Stimulated activated CD4-positive, alpha-beta T cell treated with anti-CD3 and anti-CD28 coated beads, Interleukin-4, amount 100 ng/mL, for 24 hours (primary cell): ENCODE measurements at places on chromosomes 7 and 10.

DNA sequence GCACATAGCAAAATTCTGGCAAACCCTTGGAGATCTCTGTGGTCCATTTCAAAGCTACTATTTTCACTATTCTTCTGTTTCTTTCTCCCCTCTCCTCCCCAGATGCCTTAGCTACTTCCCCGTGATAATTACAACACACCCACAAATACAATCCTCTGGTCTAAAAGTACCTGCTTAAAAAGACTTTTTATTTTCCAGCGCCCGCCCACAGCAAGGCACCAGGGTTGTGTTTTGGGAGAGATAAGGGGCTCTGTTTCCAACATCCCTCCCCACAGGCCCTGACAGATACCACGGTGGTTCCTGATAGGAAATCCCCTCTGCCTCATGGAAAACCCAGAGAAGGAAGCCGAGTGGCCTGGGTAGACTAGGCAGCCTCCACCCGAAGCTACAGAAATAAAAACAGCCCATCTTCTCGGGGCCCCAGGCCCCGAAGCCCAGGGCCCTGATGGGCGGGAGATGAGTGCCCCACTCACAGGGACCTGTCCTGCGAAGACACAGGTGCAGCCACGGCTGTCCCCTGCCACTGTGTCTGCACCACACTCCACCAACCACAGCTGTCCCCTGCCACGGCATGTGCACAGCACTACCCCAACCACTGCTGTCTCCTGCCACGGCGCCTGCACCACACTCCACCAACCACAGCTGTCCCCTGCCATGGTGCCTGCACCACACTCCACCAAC lies 19.7 kb downstream of the CALML5 start:
- DNase-seq, result no peak

DNA sequence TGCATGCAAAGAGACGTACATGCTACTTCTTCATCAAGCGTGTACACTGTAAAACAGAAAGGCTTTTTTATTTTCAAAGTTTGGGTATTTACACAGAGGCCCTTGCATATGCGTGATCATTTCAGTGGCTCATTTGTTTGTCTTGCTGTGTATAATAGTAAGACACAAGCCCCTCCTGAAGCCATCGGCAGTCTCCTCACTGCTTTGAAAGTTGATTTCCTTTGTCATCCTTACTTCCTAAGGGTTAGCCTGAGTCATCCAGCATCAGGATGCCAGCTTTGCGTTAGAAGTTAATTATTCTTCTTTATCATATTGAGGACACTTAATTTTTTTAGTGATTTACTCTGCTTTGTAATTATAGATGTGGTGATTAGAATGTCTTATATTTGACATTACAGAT lies 72.5 kb upstream of the CTBP2 start:
- DNase-seq, result no peak

- no peak for DNase-seq
Measured at GRCh38 chr7:43747328-43748105, 11.0 kb upstream of the BLVRA start.

GRCh38 chr7:66921396-66921917 lies 432 bp downstream of the TMEM248 start:
- peak; percentile 20 for DNase-seq

DNA sequence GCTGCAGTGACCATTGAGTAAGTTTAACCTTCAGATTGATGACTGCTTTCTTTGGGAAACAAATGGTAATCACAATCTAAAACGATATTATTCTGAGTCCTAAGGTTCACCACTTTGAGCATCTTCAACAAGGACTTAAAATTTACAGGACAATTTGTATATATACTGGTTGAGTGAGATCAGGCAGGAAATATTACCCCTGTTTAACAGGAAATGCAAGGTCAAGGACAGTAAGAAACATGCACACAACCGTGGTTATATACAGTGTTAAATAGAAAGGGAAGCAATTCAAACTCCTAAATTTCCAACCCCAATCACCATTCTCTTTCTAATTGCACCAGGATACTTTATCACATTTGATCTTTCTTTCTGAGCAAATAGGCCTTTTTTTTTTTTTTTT lies 96.1 kb downstream of the ZNF277 start:
- no peak for DNase-seq

GRCh38 chr10:90399782-90400181 lies 458.1 kb downstream of the HTR7 start:
- DNase-seq, result no peak

- DNase-seq, result no peak
Measured at GRCh38 chr7:133730360-133730759, 396.8 kb upstream of the LRGUK start.

GRCh38 chr7:156578978-156579430 lies 61.6 kb upstream of the RNF32 start:
- no peak for DNase-seq

GRCh38 chr7:139495580-139496125 lies 12.2 kb upstream of the KLRG2 start:
- DNase-seq, result no peak

DNA sequence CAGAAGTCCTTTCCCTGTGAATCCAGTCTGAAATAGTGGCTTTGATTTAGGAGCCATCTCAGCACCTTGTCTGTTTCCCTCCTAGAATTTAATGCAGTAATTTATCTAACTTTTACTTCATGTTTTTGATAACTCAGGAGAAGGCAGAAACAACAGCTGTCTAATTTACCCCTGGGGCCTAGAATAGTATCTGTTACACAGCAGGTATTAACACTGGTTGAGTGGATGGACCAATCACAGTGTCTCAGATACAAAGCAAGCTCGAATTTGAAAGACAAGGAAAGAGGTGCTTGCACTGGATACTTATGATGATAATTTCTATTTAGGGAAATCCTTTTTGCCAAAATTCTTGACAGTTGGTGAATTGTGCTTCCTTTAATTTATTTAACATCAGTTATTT lies 23.4 kb downstream of the CHRM2 start:
- no peak for DNase-seq

- no peak for DNase-seq
Measured at GRCh38 chr7:47690902-47691558, 109.1 kb upstream of the TNS3 start.

DNA sequence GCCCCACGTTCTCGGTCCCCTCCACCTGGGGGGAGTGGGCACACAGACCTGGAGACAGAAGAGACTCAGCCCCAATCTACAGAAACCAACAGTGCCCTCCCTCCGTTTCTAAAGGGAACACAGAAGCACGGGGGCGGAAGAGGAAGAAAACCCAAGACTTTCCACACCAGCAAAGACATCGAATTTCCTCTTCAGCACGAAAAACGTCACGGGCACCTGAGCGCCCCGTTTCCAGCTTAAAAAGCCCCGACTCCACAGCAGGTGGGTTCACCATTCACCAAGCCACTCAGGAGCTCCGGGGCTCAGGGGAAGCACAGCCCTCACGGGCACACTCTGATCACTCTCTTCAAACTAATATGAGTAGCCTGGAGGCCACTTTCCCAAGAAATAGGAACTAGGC lies 19.6 kb downstream of the NUDT1 start:
- no peak for DNase-seq

- DNase-seq, result peak; percentile 18
Measured at GRCh38 chr10:69957886-69958555, 94.6 kb upstream of the MACROH2A2 start.

GRCh38 chr7:26841003-26841739 lies 23.2 kb downstream of the SKAP2 start:
- DNase-seq, result no peak

DNA sequence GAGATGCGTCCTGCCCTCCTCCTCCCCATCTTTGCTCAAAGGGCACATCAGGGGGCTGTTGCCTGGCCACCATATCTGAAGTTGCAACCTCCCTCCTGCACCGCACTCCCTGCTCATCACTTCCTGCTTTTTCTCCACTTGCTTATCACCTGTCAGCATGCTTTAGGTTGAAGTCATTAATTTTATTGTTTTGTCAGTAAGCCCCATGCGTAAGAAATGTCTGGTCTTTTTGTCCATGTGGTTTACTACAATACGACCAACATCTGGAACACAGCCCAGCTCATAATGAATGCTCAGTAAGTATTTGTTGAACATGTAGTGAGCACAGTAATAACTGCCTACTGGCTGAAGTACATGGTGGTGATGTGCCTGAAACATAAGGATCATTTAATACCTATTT lies 71.6 kb upstream of the GJD4 start:
- no peak for DNase-seq

DNA sequence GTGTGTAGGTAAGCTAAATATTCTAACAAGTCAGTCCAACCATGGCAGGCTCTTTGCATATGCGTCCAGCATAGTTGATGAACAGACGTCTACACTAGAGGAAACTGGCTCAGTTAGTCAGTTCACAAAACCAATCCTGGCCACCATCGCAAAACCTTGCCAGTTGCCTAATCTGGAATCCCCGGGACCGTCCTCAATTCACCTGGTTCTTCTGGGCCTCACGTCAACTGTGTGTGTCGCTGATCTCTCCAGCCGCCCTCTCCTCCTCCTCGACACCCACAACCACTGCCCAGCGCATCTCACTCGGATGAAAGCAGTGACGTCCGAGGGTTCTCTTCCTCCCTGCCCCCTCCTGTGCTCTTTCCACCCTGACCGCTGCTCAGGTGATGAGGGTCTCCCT lies 217.8 kb upstream of the SH2B2 start:
- DNase-seq, result no peak

DNA sequence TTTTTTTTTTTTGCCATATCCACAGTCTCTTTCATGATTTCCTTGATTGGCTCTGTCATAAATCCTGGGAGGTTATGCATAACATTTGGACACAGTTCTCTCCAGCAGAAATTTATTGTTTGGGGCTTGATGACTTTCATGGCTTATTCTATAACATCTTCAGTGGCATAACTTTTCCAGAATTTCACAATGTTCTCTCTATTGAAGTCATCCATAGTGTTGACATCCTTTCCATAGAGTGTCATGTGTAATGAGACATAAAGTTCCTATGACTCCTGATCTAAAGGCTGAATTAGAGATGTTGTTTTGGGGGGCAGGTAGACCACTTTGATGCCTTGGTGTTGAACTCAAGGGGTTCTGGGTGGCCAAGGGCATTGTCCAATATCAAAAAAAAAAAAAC lies 36.7 kb upstream of the STK17A start:
- no peak for DNase-seq

- DNase-seq, result no peak
Measured at GRCh38 chr10:108877095-108877561, 1046.2 kb downstream of the XPNPEP1 start.

GRCh38 chr7:16817536-16817935 lies 12.7 kb upstream of the AGR2 start:
- DNase-seq, result no peak

DNA sequence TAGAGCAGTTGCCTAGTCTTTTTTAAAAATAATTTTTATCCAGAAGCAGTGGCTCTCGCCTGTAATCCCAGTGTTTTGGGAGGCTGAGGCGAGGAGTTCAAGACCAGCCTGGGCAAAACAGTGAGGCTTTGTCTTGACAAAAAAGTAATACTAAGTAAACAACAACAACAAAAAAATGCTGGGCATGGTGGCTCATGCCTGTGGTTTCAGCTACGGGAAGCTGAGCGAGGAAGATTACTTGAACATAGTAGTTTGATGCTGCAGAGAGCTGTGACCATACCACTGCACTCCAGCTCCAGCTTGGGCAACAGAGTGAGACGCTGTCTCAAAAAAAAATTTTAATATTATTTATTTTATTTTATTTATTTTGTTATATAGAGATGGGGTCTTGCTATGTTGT lies 31.3 kb upstream of the TPST1 start:
- no peak for DNase-seq
